ENCODE measurements at places on chromosomes 11 and 22.

GRCh38 chr11:110513259-110513801 lies 83.6 kb downstream of the FDX1 start:
- DNase-seq: no peak

- DNase-seq: peak; percentile 1
These were observed 1286.5 kb upstream of the TENM4 start for GRCh38 chr11:80727315-80727714.

DNA sequence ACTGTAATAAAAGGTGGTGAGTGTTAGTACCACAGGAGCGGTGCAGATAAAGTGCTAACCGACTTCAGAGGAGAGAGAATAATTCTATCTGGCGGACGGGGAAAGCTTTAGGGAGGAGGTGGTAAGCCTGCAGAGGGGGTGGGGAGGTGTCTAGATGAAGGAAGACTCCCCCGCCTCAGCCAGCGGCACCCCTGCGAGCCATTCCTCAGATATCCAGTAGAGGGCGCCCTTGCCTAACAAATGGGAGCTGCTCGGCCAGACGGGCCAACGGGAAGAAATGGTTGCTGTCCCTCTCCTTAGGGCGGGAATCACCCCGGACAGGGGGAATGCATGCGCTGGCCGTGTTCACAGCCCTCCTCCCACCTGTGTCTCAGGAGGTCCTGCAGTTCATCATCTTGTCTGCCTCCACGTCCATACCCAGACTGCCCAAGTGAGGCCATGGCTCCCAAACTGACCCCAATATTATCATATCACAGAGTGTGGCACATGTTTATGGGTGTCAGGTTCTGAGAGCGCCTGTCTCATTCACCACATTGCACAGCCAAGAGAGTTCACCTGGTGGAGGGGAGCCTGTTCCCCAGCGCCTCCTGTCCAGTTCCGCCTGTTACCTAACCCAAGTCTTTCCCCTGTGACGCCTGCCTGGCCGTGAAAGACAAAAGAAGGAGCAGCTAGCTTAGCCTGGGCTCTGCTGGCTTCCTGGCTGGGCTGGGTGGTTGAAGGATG lies 85.5 kb downstream of the ST3GAL4 start:
- peak; percentile 95 for DNase-seq

DNA sequence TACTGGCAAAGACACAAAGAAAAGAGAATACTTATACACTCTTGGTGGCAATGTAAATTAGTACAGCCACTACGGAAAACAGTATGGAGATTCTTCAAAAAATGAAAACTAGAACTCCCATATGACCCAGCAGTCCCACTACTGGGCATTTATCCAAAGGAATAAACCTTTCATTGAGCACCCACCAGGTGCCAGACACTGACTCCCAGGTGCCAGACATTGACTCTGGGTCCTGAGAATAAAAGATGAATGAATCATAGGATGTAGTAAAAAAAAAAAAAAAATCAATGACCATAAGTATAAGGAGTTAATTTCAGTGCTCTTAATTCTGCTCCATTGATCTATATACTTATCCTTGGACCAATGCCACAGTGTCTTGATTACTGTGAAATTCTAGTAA lies 28.2 kb downstream of the HEPHL1 start:
- DNase-seq: no peak

- no peak for DNase-seq
These were observed 29.8 kb downstream of the ARHGAP42 start for GRCh38 chr11:100716838-100717237.

DNA sequence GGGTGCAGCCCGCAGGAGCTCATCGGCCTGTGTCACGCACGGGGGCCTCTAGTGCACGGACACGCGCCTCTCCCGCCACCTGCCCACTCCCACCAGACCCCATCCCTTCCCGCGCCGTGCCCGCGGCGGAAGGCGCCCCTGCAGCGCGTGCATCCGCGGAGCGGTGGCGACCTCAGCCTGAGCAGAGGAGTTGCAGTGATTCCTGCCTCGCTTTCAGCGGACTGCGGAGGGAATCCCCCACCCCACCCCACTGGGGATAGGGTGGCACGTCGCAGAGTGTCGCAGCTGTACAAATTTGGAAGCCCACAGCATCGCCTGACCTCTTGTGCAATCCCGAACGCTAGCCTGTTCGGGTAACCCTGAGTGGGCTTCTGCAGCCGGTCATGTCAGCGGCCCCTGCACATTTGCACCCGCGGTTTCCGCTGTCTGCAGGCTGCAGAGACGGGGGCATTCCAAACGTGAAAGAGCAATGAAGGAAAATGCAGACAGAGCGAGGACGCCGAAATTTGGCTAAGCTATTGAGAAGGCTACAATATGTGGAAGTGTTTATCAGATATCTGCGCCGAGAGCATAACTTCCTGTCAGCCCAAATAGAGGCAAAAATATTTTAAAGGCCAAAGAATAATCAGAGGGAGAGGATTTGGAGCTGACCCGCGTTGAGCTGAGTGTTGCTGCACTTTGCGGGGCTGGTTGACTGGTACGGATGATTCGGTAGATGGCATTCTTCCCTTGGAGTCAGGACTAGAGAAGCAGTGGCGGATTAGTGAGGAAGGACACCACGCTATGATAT lies 617 bp upstream of the ARHGAP20 start:
- peak; percentile 24 for DNase-seq

- no peak for DNase-seq
These were observed 44.9 kb downstream of the PITPNB start for GRCh38 chr22:27874185-27874584.

- no peak for DNase-seq
These were observed 426.4 kb downstream of the CTTN start for GRCh38 chr11:70824605-70825245.

GRCh38 chr11:78798663-78799062 lies 224.0 kb upstream of the NARS2 start:
- peak; percentile 80 for DNase-seq

DNA sequence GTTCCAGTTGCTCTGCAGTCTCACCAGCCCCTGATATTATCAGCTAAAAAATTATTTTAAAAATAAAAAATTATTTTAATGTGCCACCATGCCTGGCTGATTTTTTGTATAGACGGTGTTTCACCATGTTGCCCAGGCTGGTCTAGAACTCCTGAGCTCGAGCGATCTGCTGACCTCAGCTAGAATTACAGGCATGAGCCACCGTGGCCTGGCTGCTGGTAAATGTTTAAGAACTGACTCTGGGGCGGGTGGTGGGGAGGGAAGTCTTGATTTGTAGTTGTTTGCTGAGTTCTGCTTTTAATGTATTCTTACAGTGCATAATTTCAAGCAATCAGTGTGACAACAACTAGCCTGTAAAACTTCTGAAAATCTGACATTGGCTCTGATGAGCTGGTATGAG lies 120.9 kb upstream of the PLET1 start:
- DNase-seq: no peak

GRCh38 chr11:26028393-26028911 lies 303.5 kb upstream of the ANO3 start:
- DNase-seq: peak; percentile 4

DNA sequence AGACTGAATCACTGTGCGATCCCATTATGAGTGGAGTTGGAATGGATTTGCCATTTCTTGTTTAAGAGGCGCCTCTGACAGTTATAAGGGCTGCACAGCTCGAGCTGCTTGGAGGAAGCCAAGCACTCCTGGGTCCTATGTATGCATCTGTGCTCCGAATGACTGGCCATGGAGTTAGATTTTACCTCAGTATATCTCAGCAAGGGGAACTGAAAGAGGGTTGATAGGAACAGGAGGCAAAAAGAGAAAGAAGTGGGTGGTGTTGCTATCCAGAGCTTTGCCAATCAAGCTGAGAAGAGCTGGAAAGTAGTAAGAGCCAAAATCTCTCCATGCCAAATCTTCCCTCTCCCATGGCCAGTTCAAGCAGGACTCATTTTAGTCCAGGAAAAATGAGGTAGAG lies 632.0 kb upstream of the KIRREL3 start:
- DNase-seq: no peak

GRCh38 chr11:13668957-13669521 lies 571 bp downstream of the FAR1 start:
- DNase-seq: peak; percentile 59

- DNase-seq: no peak
These were observed 5.5 kb downstream of the PRSS23 start for GRCh38 chr11:86805873-86806310.

GRCh38 chr11:79439886-79440570 lies 802 bp downstream of the TENM4 start:
- peak; percentile 56 for DNase-seq

DNA sequence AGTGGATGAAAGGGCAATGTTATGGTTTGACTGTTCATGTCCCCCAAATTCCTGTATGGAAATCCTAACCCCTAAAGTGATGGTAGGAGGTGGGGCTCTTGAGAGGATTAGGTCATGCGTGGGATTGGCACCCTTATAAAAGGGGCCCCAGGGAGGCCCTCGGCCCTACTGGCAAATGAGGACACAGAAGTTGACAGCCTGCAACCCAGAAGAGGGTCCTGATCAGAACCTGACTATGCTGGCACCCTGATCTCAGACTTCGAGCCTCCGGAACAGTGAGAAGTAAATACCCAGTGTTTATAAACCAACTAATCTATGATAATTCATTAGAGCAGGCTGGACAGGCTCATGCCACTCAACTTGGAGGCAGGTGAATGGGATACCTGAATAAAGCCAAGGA lies 8.7 kb downstream of the IFITM10 start:
- no peak for DNase-seq

GRCh38 chr11:47104261-47104950 lies 72.3 kb downstream of the ARFGAP2 start:
- peak; percentile 74 for DNase-seq

DNA sequence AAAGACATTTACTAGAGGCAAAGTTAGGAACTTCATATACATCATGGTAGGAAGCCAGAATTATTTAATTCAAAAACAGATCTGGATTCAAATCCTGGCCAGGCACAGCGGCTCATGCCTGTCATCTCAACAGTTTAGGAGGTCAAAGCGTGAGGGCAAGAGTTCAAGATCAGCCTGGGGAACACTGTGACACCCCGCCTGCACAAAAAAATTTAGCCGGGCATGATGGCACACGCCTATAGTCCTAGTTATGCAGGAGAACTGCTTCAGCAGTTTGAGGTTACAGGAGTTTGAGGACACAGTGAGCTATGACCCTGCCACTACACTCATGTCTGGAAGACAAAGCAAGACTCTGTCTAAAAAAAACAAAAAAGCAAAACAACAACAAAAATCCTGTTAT lies 8.9 kb downstream of the MRTFA start:
- DNase-seq: no peak

DNA sequence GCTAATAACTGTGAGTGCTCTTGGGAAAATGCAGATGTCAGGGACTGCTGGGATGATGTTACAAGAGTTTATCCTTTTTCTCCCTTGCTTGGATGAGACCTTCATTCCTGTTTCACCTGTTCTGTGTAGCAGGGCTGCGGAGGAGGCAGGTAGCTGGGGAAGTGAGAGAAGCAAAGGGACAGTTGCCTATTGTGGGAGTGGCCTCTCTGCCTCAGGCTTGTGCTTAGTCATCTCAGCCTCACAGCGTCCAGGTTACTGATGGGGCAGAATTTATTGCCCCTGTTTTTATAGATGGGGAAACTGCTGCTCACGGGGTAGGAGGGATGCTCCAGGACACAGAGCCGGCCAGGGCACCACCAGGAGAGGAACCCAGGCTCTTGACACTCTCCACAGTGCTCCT lies 1.7 kb downstream of the STX3 start:
- peak; percentile 28 for DNase-seq

- peak; percentile 81 for DNase-seq
These were observed 486 bp downstream of the NAP1L4 start for GRCh38 chr11:2991452-2992233.

DNA sequence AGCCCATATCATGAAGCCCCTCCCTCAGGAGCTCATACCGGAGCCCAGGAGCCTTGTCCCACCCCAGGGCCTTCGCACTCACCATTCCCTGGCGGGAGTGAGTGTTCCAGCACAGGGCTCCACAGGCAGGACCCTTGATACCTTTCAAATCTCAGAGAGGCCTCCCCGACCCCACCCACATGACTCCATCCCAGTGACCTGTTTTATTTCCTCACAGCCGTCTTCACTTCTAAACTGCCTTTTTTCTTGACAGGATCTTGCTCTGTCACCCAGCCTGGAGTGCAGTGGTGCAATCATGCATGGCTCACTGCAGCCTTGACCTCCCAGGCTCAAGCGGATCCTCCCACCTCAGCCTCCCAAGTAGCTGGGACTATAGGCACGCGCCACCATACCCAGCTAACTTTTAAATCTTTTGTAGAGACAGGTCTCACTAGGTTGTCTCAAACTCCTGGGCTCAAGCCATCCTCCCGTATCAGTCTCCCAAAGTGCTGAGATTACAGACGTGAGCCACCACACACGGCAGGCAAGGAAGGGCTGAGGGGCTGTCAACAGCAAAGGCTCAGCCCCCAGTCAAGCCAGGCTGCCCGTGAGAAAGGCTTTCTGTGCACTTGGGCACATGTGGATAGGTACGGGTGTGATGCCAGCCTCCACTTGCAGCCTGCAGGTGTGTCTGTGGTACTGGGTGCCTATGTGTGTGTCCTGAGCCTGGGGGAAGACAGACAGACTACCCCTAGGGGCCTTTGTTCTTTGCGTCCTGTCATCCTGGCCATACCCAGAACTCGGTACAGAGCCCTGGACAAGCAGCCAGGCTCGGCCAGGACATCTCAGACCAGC lies 9.3 kb downstream of the RPL3 start:
- no peak for DNase-seq

DNA sequence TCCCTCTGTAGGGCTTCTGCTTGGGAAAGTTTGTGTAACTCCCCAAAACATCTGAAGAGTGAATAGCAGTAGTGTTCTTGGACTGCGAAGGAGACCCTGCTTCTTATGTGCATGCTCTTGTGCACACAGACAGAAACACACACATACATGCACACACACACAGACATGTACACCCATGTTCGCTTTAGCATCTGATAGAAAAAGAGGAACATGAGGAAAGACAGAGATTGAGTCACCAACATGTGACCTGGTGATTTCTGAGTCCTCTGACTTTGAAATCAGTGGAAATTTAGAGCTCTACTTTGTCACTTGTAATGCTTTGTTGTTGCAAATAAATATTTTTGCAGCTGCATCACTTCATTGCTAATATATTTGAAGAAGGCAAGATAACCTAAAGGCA lies 23.8 kb downstream of the CD44 start:
- no peak for DNase-seq

GRCh38 chr22:48888466-48889208 lies 939.0 kb downstream of the BRD1 start:
- no peak for DNase-seq

GRCh38 chr11:12505183-12505582 lies 127.8 kb downstream of the PARVA start:
- DNase-seq: no peak

- no peak for DNase-seq
These were observed 22.4 kb upstream of the CACNG2 start for GRCh38 chr22:36726007-36726380.

GRCh38 chr22:35961480-35962295 lies 66.9 kb downstream of the RBFOX2 start:
- peak; percentile 68 for DNase-seq

Data from GM03348 (cell line).